NAMALWA (cell line): ENCODE measurements at places on chromosomes 16 and 17.

- DNase-seq: no peak
These were observed 117.2 kb downstream of the MAP2K4 start for GRCh38 chr17:12137859-12138258.

- no peak for DNase-seq
These were observed 212.5 kb downstream of the TANC2 start for GRCh38 chr17:63178530-63178929.

- peak; percentile 65 for DNase-seq
These were observed 13.8 kb downstream of the CORO7 start for GRCh38 chr16:4402439-4403132.

- DNase-seq: no peak
These were observed 44.7 kb upstream of the PRSS54 start for GRCh38 chr16:58339452-58339981.

- DNase-seq: no peak
These were observed 52.5 kb downstream of the RTN4RL1 start for GRCh38 chr17:1972487-1973160.

DNA sequence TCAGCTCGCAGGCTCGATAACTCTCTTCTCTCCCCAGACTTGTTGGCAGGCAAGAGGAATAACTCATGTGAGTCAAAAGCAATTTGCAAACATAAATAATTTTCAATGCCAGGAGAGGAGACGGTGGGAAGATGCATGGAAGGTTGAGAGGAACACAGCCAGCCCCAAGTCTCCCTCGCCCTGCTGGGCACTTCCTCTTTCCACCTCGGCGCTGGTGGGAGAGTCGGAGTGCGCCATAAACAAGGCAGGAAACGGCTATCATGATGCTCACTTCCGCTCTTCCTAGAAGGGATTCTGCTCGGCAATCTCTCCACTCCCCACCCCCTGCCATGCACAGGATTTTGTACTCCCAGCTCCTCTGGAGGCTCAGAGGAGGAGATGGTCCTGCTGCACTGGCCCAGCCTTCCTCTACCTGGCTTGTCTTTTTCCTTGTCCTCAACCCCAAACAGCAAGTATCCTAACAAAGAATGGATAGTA lies 13.0 kb downstream of the CBX4 start:
- DNase-seq: no peak

DNA sequence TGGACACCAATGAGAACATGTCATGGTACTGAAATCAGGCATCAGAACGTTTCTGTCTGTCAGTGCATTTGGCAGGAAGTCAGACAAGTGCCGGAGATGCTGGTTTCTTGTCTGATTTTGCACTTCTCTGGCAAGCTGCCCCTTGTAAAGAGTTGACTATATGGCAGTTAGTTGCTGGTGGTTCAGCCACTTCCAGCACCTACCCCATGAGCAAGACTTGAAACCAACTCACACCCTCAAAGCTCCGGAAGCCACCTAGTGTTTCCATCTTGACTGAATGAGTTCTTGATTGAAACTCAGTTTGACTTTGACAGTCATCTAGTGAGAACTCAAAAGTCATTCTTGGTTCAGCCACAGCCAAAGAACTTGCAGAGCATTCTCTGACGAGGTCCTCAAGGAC lies 225.1 kb downstream of the SPECC1 start:
- DNase-seq: no peak

DNA sequence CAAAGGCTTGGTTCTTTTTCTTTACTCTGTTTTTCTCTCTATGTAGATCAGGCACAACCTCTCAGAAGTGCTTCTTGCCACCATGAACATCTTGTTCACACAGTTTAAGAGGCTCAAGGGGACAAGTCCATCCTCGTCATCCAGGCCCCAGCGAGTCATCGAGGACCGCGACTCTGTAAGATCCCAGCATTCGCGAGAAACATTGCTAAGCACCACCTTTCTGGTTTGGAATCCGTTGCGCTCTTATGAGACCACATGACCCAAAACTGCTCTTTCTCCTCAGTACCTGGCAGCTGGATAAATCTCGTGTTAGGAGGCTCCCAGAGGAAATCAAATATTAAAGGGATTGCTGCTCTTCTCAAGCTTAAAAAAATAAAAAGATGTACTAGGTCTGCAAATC lies 23.3 kb upstream of the SLC12A3 start:
- no peak for DNase-seq

- peak; percentile 75 for DNase-seq
These were observed 634 bp downstream of the KANSL1 start for GRCh38 chr17:46192439-46193150.

- DNase-seq: no peak
These were observed 2.4 kb downstream of the MAPK7 start for GRCh38 chr17:19380481-19381301.
